ENCODE measurements at places on chromosomes 6 and 20. TPM values are rescaled to one million over a fixed set of nuclear protein-coding genes. Genes with fewer than 3 reads are reported as not detected.

Gene DUSP15
- not detected for total RNA-seq

- no peak for DNase-seq
These were observed 58.7 kb downstream of the PLEKHG1 start for GRCh38 chr6:150658421-150658820.

DNA sequence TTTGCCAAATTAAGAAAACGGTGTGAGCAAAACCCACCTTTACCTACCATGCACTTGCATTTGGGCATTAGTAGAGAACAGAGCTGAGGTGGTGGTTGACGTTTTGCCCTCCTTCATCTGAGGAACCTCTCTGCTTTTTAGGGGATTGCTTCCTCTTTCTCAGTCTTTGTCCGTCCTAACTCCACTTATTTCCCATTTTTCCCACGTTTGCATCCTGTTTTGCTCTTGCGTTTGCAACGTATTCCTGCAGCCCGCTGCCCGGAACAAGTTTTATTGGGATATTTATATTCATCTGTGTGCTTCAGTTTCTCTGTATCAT, 374 bp upstream of the SERINC1 start:
- DNase-seq, result no peak

DNA sequence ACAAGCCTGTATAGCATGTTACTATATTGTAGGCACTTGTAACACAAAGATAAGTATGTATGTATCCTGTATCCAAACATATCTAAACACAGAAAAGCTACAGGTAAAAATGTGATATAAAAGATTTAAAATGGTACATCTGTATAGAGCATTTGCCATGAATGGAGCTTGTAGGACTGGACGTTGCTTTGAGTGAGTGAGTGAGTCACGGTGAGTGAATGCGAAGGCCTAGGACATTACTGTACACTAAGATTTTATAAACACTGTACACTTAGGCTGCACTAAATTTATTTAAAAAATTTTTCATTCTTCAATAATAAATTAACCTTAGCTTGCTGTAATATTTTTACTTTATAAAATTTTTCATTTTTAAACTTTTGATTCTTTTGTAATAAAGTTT, 136.9 kb downstream of the NKAIN2 start:
- no peak for DNase-seq

Gene DACT2
- total RNA-seq, result not detected

Gene FAM83B
- total RNA-seq, result 35.2 TPM

Gene KHDC1L
- total RNA-seq, result not detected

DNA sequence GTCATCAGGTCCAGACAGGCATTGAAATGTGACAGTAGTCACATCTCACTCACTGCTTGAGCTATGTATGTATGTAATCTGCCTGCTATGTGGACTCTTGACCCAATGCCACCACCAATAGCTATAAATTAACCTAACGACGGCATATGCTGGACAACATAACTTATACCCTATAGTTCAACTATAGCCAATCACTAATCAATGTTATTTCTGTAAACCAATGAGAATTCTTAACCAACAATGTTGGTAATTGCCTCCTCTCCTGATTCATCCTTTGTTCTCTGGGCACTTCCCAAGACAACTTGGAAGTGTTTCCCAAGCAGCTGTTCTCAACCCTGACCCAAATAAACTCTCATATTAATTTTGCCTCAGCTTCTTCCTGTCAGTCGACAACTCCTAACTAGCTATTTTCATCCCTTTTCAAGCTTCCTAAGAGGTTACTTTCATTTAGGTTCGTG, 24.1 kb upstream of the SERPINB1 start:
- no peak for DNase-seq

All from transverse colon (tissue), 4 donors.